Aorta (tissue), 5 donors: ENCODE measurements at places on chromosomes 11 and 22. TPM values are rescaled to one million over a fixed set of nuclear protein-coding genes. Genes with fewer than 3 reads are reported as not detected.

- no peak for DNase-seq
These were observed 19.3 kb upstream of the NUCB2 start for GRCh38 chr11:17257196-17257595.

DNA sequence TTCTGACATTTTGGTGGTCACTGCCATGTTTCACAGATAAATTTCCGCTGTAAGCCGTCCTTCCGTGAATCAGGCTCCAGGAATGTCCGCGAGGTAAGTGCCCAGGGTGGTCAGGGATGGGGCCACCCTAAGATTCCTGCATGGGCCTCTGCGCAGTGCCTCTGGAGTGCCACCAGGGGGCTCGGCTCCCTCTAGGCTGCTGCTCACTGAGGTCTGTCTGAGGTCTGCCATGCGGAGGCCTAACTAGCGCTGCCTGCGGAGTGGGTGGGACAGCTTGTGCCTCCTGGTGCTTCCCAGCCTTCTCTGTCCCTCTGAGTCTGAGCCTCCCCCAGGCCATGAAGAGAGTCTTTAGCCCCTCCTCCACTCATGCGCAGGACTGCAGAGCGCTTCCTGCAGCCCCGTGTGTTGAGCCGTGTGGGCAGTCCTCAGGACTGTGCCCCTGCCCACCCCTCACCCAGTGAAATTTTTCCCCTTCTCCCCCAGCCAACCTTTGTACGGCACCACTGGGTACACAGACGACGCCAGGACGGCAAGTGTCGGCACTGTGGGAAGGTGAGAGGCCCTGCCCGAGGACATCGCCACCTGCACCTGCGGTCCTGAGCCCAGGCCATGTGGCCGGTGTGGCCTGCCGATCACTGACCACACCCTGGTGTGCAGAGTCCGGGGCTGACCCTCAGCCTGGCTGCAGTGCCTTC lies 11.9 kb upstream of the MDK start:
- DNase-seq, result no peak

DNA sequence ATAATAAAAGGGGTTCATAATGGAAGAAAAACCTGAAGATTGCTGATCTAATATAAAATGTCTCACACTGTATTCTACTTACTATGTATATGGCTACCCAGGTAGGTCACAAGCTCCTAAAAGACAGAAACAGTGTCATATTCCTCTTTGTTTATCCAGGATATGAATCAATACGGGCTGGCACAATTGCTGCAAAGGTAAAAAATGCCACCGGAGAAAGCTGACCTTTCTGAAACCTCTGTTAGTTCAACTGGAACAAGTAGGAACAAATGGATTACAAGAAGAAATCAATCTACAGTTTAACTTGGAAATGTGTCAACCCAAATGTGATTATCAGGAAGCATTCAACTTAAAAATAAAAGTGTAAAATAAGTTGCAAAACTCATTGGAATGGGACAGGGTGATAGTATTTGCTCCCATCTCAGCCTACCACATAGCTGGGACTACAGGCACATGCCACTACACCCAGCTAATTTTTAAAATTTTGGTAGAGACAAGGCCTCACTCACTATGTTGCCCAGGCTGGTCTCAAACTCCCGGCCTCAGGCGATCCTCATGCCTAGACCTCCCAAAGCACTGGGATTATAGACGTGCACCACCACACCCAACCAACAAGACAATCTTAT lies 27.6 kb downstream of the SLC35F2 start:
- no peak for DNase-seq

Gene IRAG1
- 189 TPM for total RNA-seq

DNA sequence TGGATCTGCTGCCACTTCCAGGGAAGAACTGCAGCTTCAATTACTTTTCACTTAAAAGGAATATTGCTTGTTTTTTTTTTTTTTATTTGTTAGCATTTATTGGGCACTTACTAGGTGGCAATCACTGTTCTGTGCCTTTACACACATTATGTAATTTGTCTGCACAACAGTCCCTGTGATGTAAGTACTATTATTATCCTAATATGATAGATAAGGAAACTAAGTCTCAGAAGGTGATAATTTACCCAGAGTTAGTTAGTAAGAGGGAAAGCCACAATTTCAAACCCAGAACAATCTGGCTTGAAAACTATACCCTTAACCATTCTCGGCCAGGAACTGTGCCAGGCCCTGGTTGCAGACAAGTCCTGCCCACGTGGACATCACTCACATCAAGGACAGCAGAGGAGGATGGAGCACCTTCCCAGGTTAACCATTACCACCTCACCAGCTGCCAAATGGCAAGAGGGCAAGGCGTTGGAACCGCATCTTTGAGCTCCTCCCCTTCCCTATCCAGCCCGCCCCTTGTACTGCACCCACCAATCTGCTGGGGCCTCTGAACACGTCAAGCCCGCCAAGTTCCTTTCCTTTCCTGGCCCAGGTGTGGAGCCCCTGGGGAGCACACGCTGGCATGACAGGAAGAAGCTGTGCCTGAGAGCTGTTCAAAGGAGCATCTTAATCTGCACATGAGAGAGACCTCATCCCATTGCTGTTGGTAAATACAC lies 78.4 kb downstream of the NAV2 start:
- no peak for DNase-seq

- no peak for DNase-seq
These were observed 166.2 kb downstream of the LDLRAD3 start for GRCh38 chr11:36109850-36110606.
